Activated T-helper 9 cell treated with anti-CD3 and anti-CD28 coated beads, Interleukin-2, amount 50 U/mL, for 16 hours (primary cell): ENCODE measurements at places on chromosomes 7 and 10.

DNA sequence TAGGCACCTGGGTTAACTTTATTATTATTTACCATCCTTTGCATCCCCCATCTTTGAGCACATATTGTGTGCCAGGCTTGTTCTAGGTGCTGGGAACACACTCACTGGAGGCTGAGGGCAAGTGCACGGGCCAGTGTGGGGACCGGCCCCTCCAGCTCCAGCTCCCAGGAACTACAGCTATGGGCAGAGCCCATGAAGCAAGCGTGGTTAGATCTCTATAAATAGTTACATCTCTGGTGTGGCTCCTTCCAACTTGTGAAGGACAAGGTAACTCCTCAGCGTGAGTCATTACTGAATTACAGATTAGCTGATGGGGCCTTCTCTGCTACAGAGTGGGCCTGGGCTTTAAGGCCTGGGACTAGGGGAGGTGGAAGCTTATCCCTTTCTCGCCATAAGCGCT lies 583.5 kb downstream of the SDK1 start:
- no peak for DNase-seq

GRCh38 chr10:31607481-31607880 lies 288.5 kb downstream of the ZEB1 start:
- no peak for DNase-seq

- DNase-seq = no peak
Measured at GRCh38 chr10:44913350-44914081, 2.4 kb downstream of the TMEM72 start.

DNA sequence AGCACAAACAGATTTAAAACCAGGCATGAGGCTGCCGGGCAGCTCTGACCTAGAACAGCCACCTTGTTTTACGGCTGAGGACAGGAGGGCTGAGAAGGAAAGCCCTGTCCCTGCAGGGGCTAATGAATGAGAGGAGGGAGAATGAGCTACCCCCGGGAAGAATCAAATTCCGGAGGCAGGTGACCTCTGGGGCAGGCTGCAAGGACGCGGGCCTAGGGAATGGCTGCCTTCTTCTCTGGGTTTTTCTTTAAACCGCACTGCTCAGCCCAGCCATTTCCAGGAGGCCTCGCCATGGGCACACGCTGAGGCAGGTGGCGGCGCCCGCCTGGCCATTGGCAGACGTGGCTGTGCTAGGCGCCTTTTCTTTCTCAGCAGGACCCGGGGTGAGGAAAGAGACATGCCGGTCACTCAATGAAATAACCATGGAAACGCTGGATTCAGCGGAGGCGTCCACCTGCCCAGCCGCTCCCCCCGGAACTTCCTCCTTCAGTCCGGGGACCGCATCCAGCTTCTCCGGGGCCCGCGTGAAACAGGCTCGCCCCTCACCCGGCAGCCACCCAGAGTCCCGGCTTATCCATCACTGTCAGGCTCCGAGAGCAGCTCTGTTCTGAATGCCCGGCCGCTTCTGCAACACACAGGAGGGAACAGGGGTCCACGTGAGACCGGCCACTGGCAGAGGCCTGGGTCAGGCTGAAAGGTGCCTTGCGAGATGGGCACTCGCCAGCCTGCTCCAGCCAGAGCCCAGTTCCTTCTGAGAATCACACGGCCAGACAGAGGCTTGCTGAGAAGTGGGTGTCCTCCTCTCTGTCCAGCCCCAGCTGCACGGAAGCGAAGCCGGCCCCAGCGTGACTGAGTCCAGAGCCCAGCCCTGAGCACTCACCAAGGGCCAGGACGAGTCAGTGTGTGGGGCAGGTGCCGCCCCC lies 82.1 kb downstream of the PDGFA start:
- DNase-seq = no peak

DNA sequence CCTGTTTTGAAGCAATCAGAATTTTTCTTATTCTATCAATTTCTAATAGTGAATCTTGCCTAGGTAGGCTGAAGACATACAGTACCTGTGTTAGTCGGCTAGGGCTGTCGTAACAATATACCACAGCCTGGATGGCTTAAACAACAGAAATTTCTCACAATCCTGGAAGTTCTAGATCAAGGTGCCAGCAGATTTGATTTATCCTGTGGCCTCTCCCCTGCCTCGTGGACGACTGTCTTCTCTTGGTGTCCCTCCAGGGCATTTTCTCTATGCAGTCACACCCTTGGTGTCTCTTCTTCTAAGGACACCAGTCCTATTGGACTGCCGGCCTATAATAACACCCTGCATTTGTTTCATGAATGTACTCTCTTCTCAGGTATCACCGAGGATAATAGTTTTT lies 1.8 kb upstream of the RSU1 start:
- DNase-seq = no peak

DNA sequence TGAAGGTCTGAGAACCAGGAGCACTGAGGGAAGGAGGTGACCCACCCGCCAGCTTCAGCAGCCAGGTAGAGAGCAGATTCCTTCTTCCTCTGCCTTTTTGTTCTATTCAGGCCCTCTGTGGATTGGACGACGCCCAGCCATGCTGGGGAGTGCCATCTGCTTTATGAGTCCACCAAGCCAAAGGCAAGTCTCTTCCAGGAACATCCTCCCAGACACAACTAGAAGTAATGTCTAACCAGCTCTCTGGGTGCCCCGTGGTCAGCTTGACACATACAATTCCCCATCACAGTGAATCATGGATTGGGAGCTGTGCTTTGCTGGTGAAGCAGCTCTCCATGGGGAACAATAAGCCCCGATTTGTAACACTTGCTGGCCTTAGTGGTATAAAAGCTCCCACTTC lies 125.2 kb downstream of the CCDC3 start:
- no peak for DNase-seq

GRCh38 chr10:110695539-110695886 lies 51.4 kb downstream of the RBM20 start:
- no peak for DNase-seq

- DNase-seq = no peak
Measured at GRCh38 chr10:122182308-122182707, 88.8 kb upstream of the BTBD16 start.

DNA sequence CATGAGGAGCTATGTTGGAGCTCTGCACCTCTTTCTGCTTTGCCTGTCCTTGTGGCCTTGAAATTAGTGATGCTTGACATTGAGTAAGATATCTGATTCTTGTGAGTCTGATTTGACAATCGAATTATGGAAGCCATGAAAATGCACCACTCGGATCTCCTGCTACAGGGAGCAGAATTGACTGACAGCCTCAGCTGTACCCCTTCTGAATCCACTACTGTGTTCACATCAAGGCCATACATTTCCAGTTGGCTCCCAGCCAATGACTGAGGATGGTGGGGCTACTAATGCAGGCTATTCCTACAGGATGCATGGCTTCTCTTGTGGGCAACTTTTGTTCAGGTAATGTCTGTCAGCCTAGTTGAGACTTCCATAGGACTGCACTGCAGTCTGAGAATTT lies 321.9 kb downstream of the REEP3 start:
- DNase-seq = no peak

DNA sequence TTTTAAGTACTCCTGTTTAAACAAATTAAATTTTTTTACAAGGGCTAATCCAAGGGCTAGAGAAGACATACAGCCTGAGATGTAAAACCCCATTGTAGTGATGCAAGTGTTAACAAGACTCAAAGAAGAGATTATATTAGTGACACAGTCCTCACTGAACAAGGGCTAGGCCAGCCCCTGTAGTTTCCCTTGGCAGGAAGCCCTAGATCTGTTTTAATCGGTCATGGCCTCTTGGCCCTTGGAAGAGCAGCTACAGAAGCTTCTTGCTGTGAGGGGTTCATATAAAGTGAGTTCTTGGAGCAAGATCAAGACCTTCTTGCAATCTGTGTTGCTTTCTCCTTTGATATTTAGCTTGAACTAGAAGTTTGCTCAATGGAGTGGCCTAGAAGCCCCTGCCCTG lies 1339.4 kb downstream of the XPNPEP1 start:
- DNase-seq = no peak

DNA sequence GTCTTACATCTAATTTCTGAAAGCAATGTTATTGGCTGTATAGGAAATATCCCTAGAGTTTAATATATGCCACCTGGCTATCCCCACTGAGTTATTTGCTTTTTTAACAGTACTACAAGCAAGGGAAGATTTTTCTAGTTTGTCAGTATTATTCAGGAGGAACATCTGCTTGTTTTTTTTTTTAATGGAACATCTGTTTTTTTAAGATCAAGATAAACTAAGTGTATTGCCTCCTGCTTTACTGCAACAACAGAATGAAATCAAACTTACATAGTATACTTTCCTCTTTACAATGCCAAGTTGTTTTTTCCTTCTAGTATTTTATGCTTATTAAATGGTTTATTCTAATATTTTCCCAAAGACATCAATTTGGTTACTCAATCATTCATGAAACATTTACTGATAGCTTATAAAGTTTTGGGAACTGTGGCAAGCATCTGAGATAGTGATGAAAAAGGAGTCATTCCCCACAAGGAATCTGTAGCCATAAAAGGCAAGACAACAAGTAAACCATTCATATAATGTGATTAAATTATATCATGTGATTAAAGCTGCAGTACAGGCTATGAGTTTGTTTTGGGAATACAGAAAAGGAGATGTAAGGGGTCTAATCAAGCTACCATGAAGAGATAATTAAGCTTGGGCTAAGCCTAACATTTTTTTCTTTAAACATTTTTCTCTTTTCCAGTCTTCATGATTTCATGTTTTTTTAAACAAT lies 17.4 kb downstream of the MTPN start:
- DNase-seq = no peak

DNA sequence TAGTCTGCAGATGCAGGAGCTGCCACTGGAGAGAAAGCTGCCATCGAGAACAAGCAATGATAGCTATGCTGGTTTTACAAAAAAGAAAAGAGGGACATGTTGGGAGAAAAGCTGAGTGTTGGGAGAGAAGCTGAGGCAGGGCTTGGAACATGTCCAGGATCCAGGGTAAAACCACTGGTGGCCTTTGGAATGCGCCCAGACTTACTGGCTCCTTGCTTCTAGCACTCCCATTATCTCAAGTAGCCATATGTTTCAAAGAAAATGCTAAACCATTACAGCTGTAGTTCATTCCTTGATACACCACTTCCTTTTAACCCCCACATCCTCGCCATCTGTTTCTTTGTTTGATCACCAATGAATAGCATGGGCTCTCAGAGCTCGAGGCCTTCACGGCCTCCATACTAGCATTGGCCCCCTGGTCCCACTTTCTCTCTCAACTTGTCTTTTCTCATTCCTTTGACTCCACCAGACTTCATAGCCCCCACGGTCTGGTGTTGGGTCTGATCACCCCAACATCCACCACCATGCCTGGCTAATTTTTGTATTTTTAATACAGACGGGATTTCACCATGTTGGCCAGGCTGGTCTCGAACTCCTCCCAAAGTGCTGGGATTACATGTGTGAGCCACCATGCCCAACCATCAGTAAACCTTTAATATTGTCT lies 23.8 kb upstream of the PLAC9 start:
- no peak for DNase-seq

- DNase-seq = no peak
Measured at GRCh38 chr7:35734001-35734483, 39.1 kb upstream of the HERPUD2 start.

- DNase-seq = no peak
Measured at GRCh38 chr10:24642921-24643678, 80.6 kb downstream of the ARHGAP21 start.

DNA sequence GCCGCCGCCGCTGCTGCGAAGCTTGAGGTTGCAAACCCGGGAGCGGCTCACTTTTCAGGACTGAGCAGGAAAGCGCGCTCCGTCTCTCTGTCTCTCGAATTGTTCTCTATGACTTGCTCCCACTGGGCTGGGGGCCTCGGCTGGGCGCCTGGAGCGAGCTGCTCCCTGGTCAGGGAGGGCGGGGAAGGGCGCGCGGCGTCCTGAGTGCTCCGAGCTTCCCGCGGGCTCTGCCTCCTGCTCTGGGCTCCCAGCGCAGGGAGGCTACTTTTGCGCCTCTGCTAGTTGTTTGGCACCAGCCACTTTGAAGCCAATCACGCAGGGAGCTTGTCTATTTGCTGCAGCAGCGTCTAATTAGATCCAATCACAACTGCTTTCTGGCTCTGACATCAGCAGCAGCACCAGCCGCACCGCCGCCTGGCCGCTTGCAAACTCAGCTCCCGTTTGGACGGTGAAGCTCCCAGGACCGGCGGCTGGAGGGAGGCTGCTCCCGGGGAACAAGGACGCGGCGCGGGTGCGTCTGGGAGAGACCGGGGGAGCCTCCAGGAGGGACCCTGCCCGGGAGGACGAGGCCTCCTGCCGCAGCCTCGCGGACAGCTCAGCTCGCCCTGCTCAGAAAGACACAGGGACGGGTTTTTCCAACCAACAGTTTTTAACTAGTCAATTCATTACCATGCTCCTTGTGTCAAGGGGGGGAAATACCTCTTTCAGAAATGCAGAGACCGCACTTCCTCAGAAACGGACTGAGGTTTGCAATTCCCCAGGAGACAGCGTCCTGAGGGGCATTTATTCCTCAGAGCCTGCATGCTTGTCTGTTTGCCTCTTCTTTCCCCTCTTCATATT lies at the start of gene ADARB2:
Gene ADARB2, minus strand, starts transcription at position 304 of the 840 bp plus-strand sequence.
- DNase-seq = no peak

DNA sequence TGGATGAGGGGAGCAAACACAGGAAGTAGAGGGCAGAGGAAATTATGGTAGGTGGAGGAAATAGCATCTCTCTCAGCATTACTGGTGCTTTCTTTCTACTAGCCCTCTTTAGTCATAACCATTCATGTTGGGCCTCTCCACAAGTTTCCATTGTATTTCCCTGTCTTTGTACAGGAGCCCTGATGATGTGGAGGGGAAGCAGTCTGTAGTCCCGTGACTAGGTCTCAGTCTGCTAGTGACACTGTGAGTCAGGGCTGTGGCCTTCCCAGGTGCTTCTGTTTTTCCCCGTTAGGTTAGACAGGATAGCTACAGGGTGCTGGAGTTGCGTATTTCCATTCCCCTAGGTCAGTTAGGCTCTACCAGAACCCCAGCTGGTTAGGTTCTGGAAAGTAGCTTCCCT lies 82.9 kb upstream of the NAMPT start:
- DNase-seq = no peak
